Activated CD8-positive, alpha-beta memory T cell treated with anti-CD3 and anti-CD28 coated beads, Interleukin-2, amount 10 ng/mL, durations not matched to agents 7 days and 5 days (primary cell): ENCODE measurements at places on chromosomes 3 and 15. TPM values are rescaled to one million over a fixed set of nuclear protein-coding genes. Genes with fewer than 3 reads are reported as not detected.

The MOBP gene
- not detected for total RNA-seq

DNA sequence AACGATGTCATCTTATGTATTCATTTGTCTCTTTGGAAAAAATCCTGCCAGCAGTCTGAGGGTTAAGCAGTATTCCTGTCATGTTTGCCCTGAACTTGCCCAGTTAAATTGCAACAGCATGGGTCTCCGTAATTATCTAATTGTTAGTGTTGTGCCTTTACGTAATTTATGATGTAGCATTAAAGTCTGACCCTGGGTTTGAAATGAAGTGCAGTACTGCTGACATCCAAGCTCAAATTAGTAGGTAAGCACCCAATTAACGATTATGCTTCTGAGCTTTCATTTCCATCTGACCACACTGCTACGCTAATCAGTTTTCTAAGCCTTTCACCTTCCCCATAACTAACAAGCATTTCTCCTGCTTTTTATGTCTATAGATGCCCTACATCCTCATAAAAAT lies 241.8 kb downstream of the ARRDC4 start:
- no peak for DNase-seq

The TM4SF4 gene
- total RNA-seq: not detected

DNA sequence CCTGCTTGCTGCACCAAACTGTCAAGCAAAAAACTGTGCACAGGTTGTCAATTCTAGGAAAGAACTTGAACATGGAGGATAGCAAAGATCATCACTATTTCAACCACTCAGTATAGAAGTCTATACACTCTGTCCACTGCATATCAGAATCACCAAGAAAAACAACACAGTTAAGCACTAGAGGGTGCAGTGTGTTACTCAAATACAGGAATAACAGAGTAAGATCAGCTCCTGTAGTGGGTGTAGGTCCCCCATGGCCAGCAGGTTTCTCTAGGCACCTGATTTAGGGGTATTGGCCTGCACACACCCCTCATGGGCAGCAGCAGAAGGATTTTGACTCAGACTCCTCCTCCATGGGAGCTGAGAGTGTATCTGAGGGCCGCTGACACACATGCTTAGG lies 464.1 kb downstream of the EPHA6 start:
- no peak for DNase-seq

GRCh38 chr15:73727330-73727976 lies 25.7 kb downstream of the INSYN1 start:
- DNase-seq: no peak

The GOLGA6L4 gene
- total RNA-seq: 3.6 TPM

- DNase-seq: no peak
Observed at GRCh38 chr15:33354411-33354810, 43.6 kb downstream of the RYR3 start.

DNA sequence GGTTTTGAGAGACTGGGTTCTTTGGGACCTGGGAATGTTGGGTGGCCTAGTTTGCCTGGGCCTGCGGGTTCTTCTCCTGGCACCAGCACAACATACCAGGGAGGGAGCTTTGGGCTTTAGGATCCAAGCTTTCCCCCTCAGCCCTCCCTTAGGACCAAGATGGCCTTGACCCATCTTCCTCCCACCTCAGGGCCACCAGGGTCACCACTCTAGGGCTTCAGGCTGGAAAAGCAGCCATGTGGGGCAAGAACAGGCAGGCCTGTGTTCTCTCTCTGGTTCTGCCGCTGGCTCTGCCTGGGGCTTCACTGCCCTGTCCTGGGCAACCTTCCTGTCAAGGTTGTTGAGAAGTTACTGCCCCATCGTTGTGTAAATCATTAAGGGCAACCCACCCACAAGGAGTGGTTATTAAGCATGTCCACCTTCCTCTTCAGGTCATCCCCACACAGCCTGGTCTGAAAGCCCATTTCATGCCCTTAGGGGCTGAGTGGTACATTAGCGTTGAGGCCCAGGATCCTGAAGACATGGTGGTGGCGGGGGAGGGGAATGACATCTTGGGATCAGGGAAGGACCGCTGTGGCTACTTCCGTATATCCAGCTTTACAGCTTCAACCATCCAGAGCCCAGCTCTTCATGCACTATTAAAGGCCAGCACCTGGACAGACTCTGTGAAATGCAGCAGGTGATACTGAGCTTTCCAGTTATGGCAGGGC lies 652 bp downstream of the DUOX1 start:
- no peak for DNase-seq

DNA sequence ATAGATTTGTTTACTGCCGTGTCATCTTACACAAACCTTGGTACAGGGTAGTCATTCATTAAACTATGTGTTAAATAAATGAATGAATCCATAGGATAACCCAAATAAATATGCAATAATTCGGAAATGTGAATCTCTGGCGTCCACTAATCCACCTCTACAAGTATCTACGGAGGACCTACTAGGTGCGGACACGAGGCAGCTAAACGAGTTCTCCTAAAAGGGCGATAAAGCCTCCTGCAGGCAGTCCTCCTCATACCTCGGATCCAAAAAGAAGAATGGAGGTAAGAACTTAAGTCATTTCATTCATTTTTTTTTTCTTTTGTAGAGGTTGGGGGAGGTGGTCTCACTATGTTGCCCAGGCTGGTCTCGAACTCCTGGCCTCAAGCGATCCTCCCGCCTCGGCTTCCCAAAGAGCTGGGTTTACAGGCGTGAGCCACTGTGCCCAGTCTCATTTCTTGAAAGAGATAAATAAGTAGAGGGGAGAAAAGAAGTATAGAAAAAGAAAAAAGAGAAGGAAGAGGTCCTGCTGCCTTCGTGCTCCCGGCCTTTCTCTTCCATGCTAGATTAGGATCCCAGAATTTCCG lies 706 bp upstream of the RPL35A start:
- DNase-seq: no peak

DNA sequence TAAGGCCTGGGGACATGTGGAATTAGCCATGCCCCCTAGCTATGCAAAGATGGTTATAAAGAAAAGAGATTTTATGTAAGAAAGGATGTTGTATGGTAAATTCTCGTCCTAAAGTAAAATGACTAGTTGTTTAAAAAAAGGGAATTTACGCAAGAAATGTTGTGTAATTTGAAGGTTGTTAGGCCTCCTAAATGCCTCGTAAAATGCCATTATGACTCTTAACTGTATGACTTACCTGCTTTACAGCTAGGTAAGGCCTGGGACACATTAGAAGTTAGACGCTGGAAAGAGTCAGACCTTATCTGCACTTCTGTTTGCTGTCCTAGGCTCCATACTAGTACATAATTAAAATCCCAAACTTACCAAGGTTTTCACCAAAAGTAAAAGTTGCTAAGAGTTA lies 17.5 kb upstream of the HHATL start:
- no peak for DNase-seq

DNA sequence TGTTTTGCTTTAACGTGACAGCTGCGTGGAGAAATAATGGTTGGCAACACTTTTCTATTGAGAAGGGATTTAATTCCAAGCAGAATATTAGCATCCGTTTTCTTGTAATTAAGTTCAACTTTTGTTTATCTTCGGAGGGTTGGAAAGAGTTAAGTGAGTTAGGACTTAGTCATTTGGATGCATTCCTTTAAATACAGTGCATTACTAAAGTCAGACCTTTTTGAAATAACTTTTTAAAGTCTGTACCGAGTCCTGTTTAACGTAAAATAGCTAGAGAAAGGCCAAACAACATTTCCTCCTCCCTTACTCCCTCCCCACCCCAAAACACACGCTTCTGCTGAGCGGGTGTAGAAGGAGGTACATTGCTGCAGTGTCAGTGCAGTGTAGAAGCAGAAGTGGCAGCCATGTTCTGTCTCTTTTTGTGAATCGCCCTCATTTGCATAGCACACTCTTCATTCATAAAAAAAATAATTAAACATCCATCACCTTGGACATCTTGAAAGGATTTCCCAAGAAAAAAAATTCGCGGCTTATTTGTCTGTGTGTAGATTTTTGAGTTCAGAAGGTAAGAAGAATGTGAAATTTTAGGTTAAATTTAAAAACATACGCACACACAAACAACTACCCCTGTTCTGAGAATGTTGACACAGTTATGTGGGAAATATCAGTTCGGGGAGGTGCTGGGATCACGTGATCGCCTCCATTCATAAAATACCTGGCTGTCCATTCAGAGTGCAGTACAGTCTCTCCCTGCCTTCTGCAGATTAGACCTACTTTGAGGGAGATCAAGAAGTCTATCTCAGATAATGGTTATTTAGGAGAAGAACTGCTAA lies 1.6 kb downstream of the SPRED1 start:
- no peak for DNase-seq

DNA sequence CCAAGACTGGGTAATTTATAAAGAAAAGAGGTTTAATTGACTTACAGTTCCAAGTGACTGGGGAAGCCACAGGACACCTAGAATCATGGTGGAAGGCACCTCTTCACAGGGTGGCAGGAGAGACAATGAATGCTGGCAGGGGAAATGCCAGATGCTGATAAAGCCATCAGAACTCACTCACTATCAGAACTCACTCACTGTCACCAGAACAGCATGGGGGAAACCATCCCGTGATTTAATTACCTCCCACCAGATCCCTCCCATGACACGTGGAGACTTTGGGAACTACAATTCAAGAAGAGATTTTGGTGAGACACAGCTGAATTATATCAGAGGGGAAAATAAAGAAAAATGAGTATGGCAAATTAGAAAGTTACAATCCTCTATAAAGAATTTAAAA lies 310.9 kb downstream of the BCHE start:
- DNase-seq: no peak

GRCh38 chr15:91289324-91289723 lies 189.3 kb downstream of the SV2B start:
- no peak for DNase-seq

GRCh38 chr3:47978386-47978785 lies 37.8 kb downstream of the MAP4 start:
- no peak for DNase-seq

The CP gene
- not detected for total RNA-seq

The KBTBD13 gene
- total RNA-seq: not detected

The ZNF860 gene
- total RNA-seq: not detected

GRCh38 chr15:40340740-40341400 lies at the start of gene CCDC9B:
Gene CCDC9B (minus strand): TSS chr15:40340939. CDS start chr15:40340819, 120 bp downstream.
- DNase-seq: no peak

DNA sequence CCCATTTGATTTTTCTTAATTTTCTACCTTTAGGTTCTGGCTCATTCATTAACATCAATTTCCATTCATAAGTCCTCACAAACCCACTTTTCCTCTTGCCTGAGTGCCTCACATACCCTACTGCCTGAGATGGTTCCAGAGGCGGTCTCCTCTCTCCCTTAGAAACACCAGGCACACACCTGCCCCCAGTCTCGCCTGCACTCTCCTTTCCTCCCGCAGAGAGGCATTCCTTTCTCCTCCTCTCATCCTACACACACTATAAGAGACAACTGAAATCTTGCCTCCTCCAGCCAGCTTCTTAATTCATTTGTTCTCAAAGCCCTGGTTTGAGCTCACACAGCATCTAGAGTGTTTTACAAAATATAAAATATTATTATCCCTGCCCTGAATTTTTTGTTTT lies 27.5 kb downstream of the TF start:
- no peak for DNase-seq

- DNase-seq: no peak
Observed at GRCh38 chr15:78396976-78397375, 41.0 kb upstream of the IREB2 start.

GRCh38 chr15:85452436-85452835 lies 72.0 kb downstream of the AKAP13 start:
- DNase-seq: no peak

The TM4SF18 gene
- not detected for total RNA-seq

The CAMK1 gene
- total RNA-seq: 57.7 TPM

GRCh38 chr3:59873576-59874230 lies 823.9 kb upstream of the CFAP20DC start:
- DNase-seq: no peak

The ATP10A gene
- total RNA-seq: 70.1 TPM

DNA sequence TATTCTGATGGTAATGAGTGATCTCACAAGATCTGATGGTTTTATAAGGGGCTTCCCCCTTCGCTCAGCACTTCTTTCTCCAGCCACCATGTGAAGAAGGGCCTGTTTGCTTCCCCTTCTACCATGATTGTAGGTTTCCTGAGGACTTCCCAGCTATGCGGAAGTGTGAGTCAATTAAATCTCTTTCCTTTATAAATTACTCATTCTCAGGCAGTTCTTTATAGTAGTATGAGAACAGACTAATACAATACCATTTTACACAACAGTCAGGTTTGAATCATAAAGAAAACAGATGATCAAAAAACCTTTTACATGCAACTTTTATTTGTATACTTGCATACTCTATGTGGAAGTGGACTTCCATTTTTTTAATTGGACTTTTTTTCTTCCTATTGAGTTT lies 46.7 kb upstream of the CBLB start:
- no peak for DNase-seq

The SLC2A2 gene
- total RNA-seq: not detected

The EXD1 gene
- not detected for total RNA-seq

The NOX5 gene
- total RNA-seq: not detected

DNA sequence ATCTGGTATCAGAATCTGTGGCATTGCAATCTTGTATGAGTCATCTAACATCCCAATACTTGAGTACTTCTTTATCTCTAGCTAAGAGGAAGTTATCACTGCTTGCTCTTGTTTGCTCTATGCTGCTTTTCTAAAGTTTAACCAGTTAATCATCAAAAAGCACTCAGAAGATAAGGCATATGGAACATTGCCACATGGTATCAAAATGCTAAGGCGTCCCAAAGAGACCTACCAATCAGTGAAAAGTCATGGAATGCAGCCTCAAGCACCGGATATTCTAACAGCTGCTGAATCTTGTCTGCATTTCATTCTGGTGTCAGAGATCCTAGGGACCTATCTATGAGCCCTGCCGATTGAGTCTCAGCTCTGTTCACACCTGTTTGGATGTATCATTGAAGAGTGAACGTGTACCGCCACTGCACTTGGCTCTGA lies 192.8 kb downstream of the ARPP21 start:
- no peak for DNase-seq

The NR1I2 gene
- total RNA-seq: 0.26 TPM

GRCh38 chr15:39704689-39705088 lies 78.0 kb downstream of the FSIP1 start:
- no peak for DNase-seq

The P3H2 gene
- not detected for total RNA-seq
